ENCODE measurements at places on chromosomes 7 and 10.
A peak's percentile ranks its signal among the peaks of the same experiment; 100 is the strongest.

DNA sequence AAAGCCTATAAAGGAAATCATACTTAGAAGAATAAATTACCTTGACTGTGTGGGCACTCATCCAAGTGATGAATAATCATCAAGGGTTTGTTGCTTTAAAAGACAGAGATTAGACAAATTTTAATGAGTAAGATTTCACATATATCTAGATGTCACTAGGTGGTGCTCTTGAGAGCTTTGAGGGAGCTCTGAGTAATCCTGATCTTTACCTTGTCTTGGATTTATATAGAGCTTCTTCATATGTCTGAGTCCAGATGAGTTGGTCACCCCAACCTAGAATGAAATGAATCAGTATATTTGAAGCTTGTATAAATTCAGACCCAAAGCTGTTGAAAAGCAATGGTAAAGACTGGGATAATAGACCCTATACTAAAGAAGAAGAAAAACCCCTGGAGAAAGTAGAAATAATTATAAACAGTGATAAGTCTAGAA, 3.7 kb downstream of the AGR2 start:
- DNase-seq: no peak

DNA sequence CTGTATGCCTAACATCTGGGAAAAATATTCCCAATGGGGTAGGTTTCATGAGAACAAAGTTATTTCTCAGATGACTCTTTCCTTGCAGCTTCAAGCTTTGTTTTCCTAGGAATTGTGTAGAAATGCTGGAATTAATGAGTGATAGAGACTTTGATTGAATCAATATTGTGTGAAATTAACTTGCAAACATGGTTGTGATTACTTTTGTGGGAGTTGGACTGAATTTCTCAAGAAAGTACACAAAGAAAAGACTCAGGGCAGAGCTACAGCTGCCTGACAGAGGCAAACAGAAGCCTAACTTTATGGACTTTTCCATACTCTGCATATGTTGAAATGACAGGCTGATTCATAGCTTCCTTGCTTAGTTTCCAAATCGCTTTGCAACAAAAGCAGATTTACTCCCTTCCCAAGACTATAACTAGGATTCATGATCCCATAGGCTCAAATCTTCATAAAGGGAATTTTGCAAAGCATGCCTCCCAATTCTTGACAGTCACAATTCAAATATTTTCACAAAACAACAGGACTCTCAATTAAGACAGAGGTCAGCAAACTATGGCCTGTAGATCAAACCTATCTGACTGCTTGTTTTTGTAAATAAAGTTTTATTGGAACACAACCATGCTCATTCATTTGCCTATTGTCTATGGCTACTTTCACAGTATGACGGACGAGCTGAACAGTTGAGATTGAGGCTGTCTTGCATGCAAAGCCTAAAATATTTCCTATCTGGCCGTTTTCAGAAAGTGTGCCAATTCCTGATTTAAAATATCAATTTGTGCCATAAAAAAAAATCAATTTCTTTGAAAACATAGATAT, 27.6 kb downstream of the NRP1 start:
- DNase-seq: no peak

GRCh38 chr10:24889639-24890038, 62.8 kb downstream of the PRTFDC1 start:
- no peak for DNase-seq

GRCh38 chr7:53151496-53151895, 116.1 kb downstream of the POM121L12 start:
- DNase-seq: no peak

- no peak for DNase-seq
Observed at GRCh38 chr10:65931291-65932070, 994.4 kb upstream of the LRRTM3 start.

DNA sequence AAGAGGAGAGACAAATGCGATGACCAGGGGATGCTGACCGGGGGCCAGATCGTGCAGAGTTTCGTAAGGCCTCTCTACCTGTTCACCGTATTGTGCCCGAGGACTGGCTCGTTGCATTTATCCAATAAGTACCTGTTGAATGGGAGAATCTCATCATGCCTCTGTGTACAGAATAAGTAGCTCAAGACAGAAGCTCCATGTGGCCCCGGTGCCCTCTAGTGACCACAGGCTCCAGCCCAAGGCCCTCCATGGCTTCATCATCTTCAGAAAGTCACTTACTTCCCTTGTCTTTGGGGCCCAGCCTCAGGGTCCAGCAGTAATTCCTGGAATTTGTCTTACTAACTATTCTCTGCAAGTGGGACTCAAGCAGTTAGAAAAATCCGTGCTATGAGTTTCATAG, 151.0 kb downstream of the CHN2 start:
- DNase-seq: no peak

- DNase-seq: no peak
Observed at GRCh38 chr7:39044489-39044888, 66.8 kb downstream of the POU6F2 start.

DNA sequence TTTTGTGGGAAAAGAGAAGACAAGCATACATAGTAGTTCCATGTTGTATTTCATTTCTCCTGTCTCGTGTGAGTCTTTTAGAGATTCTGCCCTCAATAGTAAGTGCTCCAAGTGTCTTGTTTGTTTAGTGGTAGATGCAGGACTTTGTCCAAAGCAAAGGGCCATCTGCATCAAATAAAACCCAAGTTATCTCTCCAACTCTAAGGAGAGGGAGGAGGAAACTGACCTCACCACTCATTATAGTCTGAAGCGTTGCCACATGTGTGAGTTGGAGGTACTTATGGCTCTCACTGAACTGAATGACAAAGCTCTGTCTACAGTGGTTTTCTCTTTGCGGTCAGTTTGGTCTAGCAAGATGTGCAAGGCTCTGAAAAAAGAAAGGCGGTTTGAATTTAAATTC, 272.6 kb downstream of the DOCK4 start:
- DNase-seq: no peak

- no peak for DNase-seq
Observed at GRCh38 chr10:62388328-62388727, 14.2 kb downstream of the ZNF365 start.

DNA sequence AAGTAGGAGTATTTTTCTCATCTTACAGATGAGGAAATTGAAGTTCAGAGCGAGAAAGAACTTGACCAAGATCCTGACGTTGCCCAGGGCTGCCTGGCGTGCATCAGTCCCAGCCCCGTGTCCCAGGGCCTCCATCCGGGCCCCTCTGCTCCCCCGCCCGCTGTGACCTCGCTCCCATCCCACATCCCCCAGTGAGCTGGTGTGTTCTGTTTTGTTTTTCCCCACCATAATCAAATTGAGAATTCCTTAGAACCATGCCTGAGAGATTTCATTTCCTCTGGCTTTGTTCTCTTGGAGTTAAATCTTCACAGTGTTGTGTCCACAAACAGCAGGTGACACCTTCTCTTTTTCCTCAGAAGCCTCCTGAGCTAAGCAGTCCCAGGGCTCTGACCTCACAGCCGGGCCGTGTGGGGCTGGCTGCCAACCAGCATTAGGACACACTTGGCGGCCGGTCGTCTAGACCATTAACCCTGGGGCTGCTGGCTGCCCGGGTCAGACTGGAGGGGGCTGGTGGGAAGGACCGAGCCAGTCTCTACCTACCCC, 44.3 kb downstream of the PFKP start:
- peak; percentile 49 for DNase-seq

DNA sequence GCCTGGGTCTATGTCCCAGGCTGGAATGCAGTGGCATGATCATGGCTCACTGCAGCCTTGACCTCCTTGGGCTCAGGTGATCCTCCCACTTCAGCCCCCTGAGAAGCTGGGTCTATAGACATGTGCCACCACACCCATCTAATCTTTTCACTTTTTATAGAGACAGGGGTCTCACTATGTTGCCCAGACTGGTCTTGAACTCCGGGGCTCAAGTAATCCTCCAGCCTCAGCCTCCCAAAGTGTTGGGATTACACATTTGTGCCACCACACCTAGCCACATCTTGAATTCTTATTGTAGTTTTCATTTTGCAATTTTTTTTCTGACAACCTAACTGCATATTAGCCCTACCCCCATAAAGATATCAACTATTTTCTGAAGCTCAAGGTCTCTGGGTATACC, 18.4 kb upstream of the COL1A2 start:
- no peak for DNase-seq

DNA sequence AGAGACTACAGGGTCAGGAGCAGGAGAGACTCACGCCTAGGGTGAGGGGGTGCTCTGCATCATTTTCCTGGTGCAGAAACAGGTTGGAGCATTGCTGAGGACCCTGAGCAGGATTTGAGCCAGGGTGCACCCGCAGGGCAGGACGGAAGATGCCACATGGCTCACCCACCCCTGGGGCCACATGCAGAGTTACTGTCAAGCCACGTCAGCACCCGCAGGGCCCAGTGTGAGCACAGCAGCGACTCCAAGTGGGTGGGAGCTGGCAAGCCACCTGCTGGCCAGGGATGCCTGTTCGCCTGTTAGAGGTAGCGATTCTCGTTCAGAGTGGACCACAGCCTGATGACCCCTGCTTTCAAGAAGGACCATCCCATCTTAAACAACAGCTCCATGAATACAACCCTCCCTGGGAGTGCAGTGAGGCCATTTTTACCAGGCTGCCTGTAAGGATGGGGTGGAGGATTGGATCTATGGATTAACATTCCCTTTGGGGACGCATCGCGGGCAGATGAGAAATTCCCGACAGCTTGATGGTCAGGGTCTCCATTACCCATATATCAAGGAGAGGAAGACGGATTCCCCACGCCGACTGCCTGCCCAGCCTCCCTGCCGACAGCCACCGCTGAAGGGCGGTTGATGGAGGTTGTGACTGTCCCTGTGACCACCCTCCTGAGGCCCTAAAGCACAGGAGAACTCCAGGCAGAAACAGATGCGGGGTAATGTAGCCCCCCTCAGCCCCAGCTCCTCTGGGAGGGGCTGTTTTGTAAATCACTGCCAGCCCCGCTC, 101.1 kb upstream of the RET start:
- no peak for DNase-seq

- DNase-seq: peak; percentile 65
Observed at GRCh38 chr10:45008524-45009161, 7.9 kb downstream of the ZNF22 start.

DNA sequence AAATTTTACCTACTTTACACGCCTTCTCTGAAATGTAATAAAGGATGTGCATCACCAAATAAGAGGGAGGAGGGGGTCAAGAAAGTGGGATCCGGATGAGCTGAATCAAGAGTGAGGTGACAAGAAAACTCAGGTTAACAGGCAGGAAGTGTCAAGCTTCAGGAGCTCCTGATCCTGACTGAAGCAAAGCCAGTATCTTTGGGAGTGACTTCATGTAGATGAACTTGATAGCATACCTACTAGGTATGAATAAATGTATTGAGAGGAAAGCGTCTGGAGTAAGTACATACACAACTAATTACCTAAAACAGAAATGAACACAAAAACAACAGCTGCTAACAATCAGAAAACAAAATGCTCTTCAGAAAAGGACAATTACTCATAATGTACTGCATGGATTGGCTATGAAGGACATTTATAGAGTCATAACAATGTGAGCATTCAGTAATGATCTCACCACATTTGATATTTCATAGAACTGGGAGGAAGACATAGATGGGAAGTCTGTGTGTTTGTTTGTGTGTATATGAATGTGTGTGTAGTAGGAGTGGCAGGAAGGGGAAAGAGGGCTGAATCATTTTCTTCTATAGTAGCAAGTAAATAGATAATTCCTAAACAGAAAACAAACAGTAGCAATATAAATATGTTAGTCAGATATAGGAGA, 29.4 kb downstream of the PRKG1 start:
- no peak for DNase-seq

GRCh38 chr7:76074306-76074971, 26.5 kb downstream of the MDH2 start:
- no peak for DNase-seq

DNA sequence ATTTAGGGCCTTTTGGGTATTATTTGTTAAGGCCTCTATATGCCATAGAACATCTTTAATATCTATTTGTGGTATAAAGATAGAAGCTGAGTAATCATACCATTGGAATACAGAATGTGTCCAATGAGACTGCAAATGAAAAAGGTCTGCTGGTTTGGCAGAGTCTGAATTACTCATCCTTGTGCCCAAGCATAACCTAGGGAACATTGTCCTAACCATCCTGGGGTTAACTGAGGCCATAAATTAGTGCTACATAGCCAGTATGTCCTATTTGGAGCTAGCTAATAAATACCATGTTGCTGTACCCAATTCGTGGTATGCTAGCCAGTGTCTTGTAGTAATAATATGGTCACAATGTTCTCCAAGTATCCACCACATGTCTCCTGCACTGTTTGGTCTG, 117.1 kb downstream of the ANKRD26 start:
- DNase-seq: no peak

- DNase-seq: no peak
Observed at GRCh38 chr10:11728353-11728752, 13.8 kb upstream of the ECHDC3 start.

DNA sequence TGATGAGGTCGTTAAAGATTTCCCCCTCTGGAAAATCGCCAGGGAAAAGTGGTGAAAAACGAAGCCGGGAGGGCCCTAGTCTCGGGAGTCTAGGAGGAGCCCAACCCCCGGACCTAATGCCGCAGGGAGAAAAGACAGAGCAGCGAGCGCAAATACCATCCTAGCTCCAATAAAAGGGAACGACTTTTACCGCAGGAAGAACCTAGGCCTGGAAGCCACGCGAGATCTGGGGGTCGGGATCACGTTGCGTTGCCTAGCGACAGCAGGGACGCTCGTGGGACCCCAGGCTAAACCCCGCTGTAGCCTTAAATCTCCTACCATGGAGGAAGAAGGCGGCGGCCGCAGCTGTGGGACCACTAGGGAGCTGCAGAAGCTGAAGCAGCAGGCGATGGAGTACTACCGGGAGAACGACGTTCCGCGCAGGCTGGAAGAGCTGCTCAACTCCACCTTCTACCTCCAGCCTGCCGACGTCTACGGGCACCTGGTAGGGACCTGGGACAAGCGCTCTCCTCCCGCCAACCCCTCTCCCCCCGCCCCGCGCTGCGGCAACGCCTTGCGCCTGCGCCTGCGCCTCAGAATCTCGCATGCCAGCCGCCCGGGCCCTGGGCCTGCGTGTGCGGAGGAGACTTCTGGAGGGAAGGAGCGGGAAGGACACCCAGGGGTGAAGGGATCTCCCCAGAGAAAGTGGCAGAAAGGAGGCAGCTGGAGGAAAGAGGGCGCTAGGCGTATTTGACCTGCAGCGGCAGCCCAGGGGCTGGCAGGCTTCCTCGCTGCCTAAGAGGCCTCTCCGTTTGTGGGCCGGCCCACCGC, at the start of gene ENO4:
ENO4 (plus strand) TSS at position 252 of the 810 bp plus-strand sequence; CDS start at position 320, 68 bp downstream.
- peak; percentile 52 for DNase-seq

DNA sequence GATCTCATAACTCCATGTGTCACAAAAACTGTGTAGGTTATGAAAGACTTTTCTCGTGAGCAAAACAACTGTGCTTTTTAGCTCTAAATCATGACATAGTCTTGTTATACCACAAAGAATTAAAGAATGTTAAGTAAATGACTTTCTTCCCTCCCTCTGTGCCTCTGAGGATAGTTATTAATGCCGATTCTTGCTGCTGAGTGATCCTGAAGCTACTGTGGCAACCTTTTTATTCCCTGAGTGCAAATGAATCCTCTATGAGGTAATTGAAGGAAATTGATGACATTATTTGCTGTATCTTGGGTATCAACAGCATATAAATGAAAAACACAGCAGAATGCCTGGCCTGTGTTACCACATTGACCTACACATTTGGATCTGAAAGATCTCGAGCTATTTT, 142.2 kb upstream of the HDAC9 start:
- no peak for DNase-seq

Measured in kidney epithelial cell (primary cell).